CD4-positive, alpha-beta T cell (primary cell): ENCODE measurements at places on chromosomes 16 and 17.

DNA sequence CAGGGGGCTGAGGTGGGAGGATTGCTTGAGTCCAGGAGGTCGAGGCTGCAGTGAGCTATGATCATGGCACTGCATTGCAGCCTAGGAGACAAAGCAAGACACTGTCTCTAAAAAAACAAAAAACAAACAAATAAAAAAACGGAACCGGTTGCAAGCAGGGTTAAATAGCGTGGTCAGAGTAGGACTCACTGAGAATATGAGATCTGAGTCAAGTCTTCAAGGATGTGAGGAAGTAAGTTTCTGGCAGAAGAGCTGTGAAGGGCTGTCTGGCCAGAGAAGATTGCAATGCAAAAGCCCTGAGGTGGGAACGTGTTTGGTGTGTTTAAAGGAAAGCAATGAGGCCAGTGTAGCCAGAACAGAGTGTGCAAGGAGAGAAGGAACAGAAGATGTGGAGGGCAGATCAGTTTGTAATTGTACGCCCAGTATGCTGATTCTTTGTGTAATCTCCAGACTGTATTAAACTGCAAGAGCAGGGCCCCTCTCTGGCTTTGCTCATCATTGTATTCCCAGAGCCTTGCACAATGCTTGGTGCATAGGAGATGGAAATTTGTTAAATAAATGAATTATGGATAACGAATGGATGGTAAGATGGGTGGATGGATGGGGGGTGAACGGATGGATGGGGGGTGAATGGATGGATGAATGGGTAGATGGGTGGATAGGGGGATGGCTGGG lies 6.3 kb downstream of the G6PC1 start:
- no peak for DNase-seq

GRCh38 chr17:28549236-28550132 lies 2.9 kb downstream of the UNC119 start:
- DNase-seq, result peak; percentile 59

DNA sequence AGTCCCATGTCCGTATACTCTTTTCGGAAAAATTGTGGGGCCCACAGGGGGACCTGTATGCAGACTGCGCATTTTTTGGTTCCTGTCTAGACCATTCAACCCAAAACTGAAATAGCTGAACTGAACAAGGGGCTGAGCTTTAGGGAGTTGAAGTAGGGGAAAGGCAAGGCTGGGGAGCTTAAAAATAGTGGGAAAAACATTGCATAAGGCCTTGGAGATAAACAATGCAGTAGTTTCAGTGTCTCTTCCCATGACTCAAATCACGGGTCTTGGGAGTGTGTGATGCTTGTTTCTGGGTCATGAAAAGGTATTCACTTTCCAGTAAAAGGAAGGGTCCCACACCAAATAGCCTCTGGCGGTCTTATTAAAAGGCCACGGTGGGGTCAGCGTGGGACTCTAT lies 402.8 kb upstream of the SALL1 start:
- no peak for DNase-seq

GRCh38 chr16:78264642-78265041 lies 165.2 kb downstream of the WWOX start:
- DNase-seq, result no peak

GRCh38 chr16:65200156-65200773 lies 78.4 kb upstream of the CDH11 start:
- DNase-seq, result no peak

GRCh38 chr17:1709971-1710806 lies at the start of gene TLCD2:
TLCD2 (minus strand) TSS chr17:1710377; CDS start chr17:1710242, 135 bp downstream.
- DNase-seq, result no peak

DNA sequence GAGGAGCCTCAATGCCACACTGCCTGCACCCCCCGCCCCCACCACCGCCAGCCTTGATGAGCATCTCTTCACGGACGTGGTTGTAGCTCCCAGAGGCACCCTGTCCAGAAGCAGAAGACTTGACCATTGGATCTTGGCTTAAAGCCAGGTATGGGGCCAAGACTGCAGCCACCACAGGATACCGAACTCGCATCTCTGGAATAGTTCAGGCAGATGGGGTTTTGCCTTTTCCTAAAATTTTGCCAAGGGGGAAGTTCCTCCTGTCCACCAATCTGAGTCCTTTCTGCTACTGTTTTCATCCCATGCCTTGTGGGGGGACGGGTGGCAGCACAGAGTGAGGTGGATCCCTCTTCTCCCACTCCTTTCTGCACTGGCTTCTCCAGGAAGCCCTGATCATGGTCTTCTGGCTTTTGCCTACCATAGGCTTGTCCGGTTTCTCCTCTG lies 939 bp downstream of the CORO6 start:
- DNase-seq, result no peak

DNA sequence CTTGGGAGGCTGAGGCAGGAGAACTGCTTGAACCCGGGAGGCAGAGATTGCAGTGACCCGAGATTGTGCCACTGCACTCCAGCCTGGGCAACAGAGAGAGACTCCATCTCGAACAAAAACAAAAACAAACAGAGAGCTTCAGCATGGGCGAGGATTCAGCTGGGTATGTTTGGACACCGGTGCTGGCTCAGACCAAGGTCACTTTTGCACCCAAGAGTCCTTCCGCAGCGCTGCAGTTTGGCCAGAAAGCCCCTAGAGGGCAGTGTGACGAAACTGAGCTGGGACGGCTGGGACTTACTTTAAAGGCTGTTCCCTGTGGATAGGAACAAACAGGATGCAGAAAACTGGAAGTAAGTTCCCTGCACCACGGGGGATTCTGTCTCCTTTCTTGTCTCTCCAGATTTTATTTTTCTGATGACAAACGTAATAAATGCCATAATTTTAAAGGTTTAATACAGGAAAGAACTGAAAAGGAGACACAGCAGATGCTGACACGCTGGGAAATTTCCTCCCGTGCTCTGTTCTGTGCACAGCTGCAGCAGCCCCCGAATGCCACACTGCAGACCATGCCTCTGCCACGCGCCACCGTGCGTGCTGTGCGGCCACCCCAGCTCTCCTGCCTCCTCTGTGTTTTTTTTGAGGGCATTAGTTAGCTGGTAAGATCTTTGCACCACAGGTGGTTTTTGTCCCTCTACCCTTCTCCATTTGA lies 25.2 kb upstream of the USP36 start:
- DNase-seq, result peak; percentile 35
